Left renal cortex interstitium (tissue), 4 donors: ENCODE measurements at places on chromosomes 12 and 14. TPM values are rescaled to one million over a fixed set of nuclear protein-coding genes. Genes with fewer than 3 reads are reported as not detected.

SERPINA3 gene
- polyA plus RNA-seq, result not detected

HOXC5 gene
- polyA plus RNA-seq, result 3.9 TPM

GLI1 gene
- 15.0 TPM for polyA plus RNA-seq

- DNase-seq, result no peak
Measured at GRCh38 chr12:67590149-67590790, 58.3 kb upstream of the DYRK2 start.

DNA sequence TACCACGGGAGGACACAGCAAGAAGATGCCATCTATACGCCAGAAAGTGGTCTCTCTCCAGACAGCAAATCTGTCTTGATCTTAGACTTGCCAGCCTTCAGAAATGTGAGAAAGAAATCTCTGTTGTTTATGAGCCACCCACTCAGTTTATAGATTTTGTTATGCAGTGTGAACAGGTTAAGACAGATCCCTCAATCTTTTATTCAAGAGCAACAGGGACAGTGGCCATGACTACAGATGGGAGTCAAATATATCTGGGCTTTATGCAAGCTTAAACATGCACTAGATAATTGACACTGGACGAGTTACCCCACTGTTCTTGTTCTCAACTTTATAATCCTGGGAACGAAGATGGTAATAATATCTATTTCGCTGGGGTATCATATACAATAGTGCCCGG, 288.7 kb downstream of the RPAP3 start:
- no peak for DNase-seq

GRCh38 chr14:23562822-23563472, 4.6 kb downstream of the AP1G2 start:
- DNase-seq, result no peak

GRCh38 chr12:126537961-126538530, 1472.8 kb downstream of the AACS start:
- DNase-seq, result no peak

DNA sequence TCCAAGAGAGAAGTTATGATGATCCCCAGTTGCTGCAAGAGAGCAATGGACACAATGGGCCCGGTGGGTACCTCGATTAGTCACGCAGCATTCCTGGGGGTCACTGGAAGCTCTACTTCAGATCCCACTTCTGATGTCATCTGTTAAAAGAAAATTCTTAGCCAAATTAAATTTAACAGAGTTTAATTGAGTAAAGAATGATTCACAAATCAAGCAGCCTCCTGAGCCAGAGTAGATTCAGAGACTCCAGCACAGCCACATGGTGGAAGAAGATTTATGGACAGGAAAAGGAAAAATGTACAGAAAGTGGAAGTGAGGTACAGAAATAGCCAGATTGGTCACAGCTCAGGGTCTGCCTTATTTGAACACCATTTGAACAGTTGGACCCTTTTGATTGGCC, 107.5 kb downstream of the SPTSSA start:
- DNase-seq, result no peak
